Peyer's patch (tissue), 4 donors: ENCODE measurements at places on chromosomes 13 and 19. TPM values are rescaled to one million over a fixed set of nuclear protein-coding genes. Genes with fewer than 3 reads are reported as not detected.

DNA sequence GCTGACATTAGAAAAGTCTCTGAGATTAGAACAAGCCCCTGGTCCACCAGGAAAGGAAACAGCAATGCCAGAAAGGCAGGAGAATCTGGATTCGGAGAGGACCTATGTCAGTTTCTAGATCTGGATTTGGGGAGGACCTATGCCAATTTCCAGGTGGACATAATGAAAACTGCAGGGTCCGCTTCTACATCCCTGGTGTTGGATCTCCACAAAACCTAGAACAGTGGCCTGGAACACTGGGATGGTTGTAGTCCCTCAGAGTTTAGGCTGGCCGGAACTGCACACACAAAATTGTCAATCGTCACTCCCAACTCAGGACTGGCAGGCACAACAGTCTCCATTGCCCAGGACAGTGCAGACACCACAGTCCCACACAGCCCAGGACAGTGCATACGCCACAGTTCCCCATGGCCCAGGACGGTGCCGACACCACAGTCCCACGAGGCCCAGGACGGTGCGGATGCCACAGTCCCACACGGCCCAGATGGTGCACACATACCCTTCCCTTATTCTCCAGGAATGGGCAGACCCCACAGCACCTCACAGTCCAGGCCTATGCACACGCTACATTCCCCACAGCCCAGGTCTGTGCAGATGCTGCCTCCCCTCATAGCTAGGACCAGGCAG, 341.7 kb downstream of the UQCRFS1 start:
- DNase-seq = no peak

DNA sequence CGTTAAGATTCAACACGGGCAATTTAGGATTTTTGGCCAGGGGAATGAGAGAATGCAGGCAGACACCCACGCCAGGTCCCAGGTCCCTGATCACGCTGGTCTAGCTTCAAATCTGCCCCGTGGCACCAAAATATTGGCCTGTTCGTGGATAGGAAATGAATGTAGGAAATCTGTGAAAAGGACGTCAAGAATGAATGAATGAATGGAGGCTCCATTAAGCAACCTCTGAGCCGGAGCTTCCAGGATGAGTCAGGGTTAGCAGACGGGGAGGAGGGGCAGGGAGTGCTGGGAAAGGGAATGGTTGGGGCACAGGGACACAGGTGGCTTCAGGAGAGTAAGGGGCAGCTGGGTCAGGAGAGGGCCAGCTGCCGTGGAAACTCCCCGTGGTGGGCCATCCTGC, 4.2 kb downstream of the SULT2B1 start:
- DNase-seq = no peak

DNA sequence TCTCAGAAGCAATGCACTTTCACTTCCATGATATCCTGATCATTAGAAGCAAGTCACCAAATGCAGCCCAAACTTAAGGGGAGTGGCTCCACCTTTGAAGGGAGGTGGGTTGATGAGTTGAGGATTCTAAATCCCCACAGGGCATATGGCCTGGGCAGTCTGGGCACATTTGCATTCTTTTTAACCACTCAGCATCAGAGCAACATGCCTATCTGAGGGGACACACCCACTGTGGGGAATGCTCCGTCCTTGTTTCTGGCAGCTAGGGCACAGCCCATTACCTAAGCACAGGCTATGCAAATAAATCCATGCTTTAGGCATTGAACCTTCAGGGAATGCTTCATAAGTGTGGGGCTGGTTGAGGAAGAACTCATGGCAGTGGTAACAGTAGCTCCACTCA, 12.3 kb upstream of the SACS start:
- DNase-seq = no peak

- no peak for DNase-seq
These were observed 53.0 kb upstream of the ZNF728 start for GRCh38 chr19:23055946-23056345.

- no peak for DNase-seq
These were observed at the start of gene NALCN for GRCh38 chr13:101416181-101417042. TSS of gene NALCN (minus strand) at chr13:101416508. CDS start at chr13:101399126, 17,382 bp downstream.

DNA sequence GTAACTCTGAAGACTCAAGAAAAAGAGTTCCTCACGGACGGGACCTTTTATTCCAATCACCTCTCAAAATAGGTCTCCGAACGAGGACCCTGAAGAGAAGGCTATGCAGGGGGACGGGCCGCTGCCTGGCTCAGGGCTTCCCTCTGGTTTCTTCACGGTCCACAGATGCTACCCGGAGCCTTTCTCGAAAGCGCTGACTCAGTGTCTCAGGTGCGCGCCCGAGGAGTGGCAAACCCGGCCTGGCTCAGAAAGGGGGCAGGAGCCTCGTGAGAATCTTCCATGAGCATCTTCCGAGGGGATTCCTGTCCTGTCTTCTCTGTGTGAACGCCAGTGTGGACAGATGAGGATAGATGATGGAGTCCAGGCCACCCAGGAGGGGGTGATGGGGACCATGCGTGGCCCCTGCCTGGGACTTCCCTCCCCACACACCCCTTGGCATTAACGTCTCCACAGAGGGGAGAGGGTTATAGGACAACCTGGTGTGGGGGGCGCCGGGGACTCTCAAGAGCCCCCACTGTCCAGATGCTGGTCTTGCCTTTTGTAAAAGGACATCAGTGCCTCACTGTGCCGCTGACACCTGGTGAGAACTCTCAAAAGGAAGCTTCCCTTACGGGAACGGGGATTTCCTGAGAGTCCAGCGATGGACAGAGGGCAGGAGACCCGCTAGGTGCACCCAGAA, 16.5 kb downstream of the LSM4 start:
- no peak for DNase-seq

- peak; percentile 86 for DNase-seq
These were observed 708 bp upstream of the ERCC1 start for GRCh38 chr19:45424191-45425058.

GRCh38 chr19:56097776-56098175, 23.3 kb downstream of the ZNF787 start:
- DNase-seq = no peak

The PALM gene
- 7.5 TPM for total RNA-seq

The KLK1 gene
- total RNA-seq = 60.2 TPM

The POLR2E gene
- total RNA-seq = 107 TPM

The CHMP2A gene
- 104 TPM for total RNA-seq

The MAP4K1 gene
- 13.1 TPM for total RNA-seq

The RGS9BP gene
- total RNA-seq = 0.67 TPM
